Endodermal cell (in vitro differentiated cells): ENCODE measurements at places on chromosomes 2 and 18. TPM values are rescaled to one million over a fixed set of nuclear protein-coding genes. Genes with fewer than 3 reads are reported as not detected.

DNA sequence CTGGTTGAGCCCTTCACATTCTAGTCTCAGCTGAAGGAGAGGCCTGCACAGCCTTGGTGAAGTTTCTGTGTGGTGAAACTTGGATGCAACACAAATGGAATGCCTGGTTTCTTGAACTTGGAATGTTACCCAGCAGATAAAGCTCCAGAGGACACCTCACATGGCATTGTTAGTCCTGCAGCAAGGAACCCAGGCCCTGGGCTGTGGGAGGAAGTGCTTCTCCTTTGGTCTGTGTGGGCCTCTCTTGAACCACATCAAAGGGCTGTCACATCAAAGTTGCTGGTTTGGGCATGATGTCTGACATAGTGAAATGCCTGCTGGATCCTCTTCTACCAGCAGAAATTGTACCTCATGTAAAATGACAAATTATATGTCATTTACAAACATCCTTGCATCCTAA, 198.5 kb downstream of the FHOD3 start:
- DNase-seq, result no peak

DNA sequence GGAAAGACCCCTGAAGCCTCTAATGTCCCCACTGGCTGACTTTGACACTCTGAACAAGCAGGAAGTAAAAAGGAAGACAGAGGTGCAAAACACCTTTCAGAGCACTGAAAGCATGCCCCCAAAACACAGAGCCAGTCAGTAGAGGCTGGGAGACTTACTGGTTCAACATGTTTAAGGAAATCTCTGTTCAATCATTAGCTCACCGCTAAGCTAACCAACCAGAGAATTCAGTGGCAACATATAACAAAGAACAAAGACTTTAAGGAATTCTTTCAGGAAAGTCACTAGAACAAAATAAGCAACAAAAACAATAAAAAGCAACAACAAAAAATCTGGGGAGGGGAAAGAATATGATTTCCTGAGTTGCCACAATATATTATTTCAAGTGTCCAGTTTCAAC, 24.1 kb upstream of the RNU4ATAC start:
- no peak for DNase-seq

GRCh38 chr18:74582642-74583041, 15.0 kb upstream of the ZNF407 start:
- DNase-seq, result no peak

DSG4 gene
- total RNA-seq, result not detected in 3 replicates

CNGA3 gene
- total RNA-seq, result 0.26 TPM in 1 of 3 replicates, not detected in the others

DNA sequence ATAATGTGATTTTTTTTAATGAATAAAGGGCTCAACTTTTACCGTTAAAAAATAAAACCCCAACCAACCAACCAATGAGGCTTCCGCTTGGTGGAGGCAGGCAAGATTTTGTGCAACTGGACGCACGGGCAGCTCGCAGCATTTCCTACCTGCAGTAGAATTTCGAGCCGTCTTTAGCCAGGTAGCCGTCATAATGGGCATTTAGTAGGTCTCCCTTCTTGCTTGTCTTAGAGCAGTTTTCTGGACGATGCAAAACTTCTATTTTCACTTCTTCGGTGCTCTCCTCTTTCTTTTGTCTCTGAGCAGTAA, 316 bp downstream of the FKBP7 start:
- no peak for DNase-seq

- no peak for DNase-seq
These were observed 7.6 kb upstream of the ASXL2 start for GRCh38 chr2:25885933-25886332.

- DNase-seq, result no peak
These were observed 669.7 kb downstream of the SLC4A3 start for GRCh38 chr2:220297093-220297492.

- peak; percentile 87 for DNase-seq
These were observed 56.8 kb downstream of the SRD5A2 start for GRCh38 chr2:31523871-31524492.

KIAA2012 gene
- total RNA-seq, result 0.19 to 0.72 TPM (median 0.62 TPM) in 3 replicates

TCF7L1 gene
- 69.4 to 90.6 TPM (median 71.9 TPM) in 3 replicates for total RNA-seq

- peak; percentile 94 for DNase-seq
These were observed 34.1 kb upstream of the RMDN2 start for GRCh38 chr2:37890893-37891495.
